ENCODE measurements at places on chromosomes 2 and 18.

DNA sequence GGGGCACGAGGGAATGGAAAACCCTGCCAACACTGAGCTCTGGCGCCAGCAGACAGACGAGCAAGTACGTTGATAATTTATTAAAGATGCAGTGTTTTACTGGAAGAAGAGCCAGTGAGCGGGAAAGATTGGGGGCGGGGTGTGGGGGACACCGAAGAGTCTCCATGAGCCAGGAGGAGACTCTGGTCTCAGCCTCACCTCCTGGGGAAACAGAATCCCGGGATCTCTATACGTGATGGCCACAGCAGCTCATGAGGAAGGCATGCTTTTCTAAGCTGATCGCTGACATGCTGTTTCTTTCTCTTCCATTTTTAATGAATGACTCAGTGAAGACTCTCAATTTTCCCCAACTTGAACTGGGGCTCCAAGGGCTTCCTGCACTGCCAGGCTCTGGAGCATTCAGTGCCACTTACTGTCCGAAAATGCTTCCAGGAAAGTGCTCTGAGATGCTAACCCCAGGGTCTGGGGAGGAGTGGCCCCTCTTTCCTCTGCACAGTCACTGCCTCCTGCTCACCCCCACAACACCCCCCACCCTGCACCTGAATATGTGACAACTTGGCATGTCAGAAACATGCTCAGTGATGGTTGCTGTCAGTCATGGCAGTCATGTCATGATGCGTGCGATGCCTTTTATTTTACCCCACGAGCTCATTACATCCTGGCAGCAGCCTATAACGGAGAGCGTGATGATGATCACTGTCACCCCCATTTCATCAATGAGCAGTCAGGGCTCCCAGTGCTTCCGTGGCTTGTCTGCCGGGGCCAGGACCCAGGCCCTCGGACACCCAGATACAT, 164.2 kb upstream of the CAPN13 start:
- no peak for DNase-seq

GRCh38 chr2:108923019-108923700, 65.9 kb downstream of the EDAR start:
- DNase-seq, result no peak

DNA sequence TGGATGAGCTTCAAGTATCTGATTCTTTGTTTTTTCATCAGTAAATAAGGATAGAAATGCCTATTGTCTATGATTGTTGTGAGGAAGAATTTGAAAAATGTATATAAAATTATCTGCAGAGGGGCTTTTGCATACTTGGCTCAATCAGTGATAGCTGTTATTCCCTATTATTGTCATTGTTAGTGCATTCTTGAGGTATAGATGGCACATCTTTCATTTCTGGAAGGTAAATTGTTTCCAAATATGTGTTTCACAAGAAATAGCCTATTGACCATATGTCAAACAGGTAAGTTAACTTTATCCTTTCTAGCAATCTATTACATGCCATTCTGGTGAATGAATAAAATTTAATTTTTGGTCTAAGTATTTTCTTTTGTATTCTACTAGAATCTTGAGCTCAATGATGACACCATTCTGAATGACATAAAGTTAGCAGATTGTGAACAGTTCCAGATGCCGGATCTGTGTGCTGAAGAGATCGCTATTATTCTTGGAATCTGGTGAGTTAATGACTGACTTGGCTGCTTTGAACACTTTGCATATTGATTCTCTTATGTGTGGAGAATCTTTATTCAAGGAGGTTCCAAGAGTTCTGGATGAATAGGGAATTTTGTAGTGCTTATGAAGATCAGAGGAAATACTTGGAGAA, 44.2 kb downstream of the TTC27 start:
- DNase-seq, result no peak

GRCh38 chr2:160984426-160985077, 175.7 kb upstream of the TANK start:
- DNase-seq, result no peak

GRCh38 chr2:118040891-118041290, 27.0 kb upstream of the CCDC93 start:
- no peak for DNase-seq

- DNase-seq, result peak; percentile 80
Observed at GRCh38 chr18:24014986-24015638, 558 bp downstream of the TTC39C start.

DNA sequence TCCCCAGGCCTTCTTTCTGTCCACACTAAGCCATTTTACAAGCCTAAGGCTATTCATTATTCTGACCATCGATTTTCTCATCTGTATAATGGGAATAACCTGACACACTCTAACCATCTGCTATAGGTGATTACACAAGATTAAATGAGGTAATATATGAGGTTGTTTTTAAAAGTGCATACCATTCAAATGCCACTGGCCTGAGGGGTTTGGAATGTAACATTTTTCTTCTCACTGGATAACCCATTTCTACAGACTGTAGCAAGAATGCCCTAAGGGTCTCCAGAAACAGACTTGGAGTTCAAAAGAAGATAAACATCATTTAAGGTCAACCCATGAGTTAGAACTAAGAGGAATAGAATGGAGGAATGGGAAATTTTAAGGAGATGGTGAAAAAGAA, 111.7 kb upstream of the SETBP1 start:
- DNase-seq, result no peak

DNA sequence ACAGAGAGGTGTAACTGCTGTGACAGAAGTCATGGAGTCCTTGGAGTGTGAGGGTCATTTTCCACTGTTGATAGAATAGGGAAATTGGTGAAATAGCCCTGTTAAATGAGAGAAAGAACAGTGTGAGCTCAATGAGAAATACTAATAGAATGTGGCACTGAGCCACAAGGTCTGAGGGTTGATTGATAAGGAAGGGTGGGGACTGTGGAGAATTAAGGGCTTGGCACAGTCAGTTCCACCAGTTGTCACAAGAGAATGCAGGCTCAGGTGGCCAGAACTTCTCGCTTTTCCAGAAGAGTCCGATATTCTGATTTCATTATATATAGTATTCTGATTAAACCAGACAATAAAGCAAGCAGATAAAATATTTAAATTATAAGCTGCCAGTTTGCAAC, 9.1 kb upstream of the IL1RN start:
- DNase-seq, result no peak

DNA sequence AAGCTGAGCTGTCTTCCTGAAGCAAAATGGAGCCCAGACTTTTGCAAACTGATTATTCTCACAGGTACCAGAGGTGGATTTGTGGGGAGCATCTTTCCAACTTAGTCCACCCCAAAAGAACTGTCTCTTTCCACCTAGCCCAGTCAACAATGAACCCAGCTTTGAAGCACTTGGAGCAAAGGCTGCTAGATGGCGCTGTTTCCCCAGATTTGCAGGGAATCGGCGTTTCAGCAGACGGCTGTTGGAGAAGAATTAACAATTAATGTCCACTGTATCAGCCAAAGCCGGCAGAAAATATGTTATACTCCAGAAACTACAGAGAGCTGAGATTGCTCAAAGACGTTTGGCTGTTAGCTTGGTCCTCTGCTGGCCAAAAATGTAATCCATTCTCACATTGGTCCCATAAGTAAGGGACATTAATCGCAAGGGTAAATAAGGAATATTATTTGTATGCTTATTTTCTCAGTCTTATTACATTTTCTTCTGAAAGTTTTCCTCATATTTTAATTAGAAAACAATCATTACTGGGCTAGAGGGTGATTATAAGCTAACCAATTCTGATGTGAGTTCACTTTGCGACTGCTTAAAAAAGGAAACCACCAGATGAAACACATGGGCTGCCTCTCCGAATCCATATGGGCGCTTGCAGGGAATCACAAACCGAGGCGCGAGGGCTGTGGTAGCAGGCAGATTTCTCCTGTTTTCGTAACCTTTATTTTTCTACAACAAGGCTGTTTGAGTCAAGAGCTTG, 423.8 kb upstream of the MEX3C start:
- DNase-seq, result peak; percentile 5

- no peak for DNase-seq
Observed at GRCh38 chr2:189050165-189050712, 76.1 kb downstream of the COL3A1 start.

DNA sequence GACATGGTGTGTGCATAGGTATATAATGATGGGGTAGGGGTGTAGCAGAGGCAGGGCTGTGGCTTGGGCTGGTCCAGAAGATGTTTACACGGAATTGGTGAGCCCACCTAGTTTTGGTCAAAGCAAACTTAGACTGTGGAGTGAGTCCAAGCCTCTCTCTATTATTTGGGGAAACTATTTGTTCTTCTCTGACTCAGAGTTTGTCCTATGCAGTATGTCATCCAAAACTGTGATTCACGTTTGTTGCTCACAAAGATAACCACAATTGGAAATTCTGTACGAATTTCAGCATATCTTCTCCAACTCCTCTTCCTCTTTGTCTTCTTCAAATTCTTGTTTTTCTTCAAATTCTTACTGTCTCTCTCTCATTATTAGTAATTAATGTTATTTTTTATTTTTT, 292.9 kb downstream of the XIRP2 start:
- DNase-seq, result peak; percentile 74

DNA sequence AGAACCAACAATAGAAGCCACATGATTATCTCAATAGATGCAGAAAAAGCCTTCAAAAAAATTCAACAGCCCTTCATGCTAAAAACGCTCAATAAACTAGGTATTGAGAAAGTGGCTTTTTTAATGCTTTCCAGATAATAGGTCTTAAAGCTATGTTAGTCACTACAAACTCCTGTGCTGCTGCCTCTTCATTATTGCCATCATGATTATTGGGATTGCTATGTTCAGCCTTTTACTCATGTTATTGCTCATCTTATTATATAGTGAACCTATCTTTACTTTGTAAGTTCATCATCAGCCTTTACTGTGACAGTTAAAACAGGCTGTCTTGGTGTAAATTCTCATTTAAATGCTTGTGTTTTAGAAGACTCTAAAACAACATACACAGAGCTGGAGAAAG, 1557.2 kb upstream of the ZEB2 start:
- DNase-seq, result peak; percentile 4

- no peak for DNase-seq
Observed at GRCh38 chr2:2660789-2661355, 329.8 kb upstream of the MYT1L start.

Data from iris pigment epithelial cell (primary cell).